ENCODE measurements at places on chromosomes 7 and 10.

DNA sequence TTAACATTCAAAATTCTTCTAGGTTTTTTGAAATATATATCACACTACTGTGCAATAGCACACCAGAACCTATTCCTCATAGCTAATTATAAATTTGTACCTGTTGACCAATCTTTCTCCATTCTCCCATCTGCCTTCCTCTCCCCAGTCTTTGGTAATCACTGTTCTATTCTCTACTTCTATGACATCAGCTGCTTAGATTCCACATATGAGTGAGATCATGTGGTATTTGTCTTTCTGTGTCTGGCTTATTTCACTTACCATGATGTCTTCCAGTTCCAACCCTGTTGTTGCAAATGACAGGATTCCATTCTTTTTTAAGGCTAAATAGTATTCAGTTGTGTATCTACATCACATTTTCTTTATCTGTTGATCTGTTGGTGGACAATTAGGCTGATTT lies 54.4 kb upstream of the CCDC6 start:
- DNase-seq: no peak

- no peak for DNase-seq
Observed at GRCh38 chr10:99224766-99225165, 10.9 kb downstream of the HPSE2 start.

DNA sequence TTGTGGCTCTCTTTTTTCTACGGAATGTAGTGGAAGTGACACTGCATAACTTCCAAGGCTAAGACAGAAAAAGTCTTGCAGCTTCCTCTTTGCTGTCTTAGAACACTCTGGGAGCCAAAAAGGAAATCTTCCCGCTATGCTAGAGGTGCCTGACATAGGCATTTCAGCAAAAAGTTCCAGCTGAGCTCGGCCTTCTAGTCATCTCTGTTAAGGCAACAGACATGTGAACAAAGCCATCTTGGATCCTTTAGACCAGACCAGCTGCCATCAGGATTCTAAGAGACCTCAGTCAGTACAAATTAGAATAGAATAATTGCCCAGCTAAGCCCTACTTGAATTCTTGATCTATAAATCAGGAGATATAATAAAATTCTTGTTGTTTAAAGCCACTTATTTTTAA lies 16.3 kb upstream of the COL1A2 start:
- no peak for DNase-seq

GRCh38 chr10:69864321-69864720 lies 62.6 kb downstream of the COL13A1 start:
- DNase-seq: no peak

DNA sequence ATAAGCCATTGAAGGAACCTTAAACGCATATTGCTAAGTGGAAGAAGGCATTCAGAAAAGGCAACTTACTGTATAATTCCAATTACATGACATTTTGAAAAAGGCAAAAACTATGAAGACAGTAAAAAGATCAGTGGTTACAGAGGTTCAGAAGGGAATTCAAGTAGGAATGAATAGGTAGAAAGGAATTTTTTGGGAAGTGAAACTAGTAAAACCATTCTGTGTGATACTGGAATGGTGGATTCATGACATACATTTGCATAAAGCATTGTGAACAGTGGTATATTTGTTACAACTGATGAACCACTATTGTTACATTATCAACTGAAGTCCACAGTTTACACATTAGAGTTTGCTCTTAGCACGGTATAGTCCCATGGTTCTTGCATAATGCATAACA lies 114.2 kb upstream of the GPR22 start:
- DNase-seq: no peak
